MCF 10A (cell line): ENCODE measurements at places on chromosomes 2 and 18. TPM values are rescaled to one million over a fixed set of nuclear protein-coding genes. Genes with fewer than 3 reads are reported as not detected.

DNA sequence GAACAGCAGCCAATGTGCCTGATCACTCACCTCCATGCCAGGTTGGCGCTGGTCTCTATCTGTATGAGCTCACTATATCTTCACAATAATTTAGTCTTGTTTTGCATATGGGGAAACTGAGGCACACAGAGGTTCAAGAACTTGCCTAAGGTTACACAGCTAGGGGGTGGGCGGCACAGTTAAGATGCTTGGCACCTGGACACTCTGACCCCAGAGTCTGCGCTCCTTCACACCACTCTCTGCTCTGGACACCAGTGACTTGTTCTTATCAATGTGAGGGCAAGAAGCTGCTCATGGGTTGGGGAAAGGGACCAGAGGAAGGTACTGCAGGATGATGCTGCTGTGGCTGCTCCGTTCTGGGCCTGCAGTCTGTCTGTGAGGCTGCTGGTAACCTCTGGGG is 27.1 kb downstream of the FBLN7 start:
- no peak overlapping the region for H3K27ac ChIP-seq
- no peak overlapping the region for H3K4me3 ChIP-seq
- no peaks in the 10 kb centered on the region for H3K4me1 ChIP-seq
- DNase-seq = no peak
- no peaks in the 10 kb centered on the region for H3K27me3 ChIP-seq

DNA sequence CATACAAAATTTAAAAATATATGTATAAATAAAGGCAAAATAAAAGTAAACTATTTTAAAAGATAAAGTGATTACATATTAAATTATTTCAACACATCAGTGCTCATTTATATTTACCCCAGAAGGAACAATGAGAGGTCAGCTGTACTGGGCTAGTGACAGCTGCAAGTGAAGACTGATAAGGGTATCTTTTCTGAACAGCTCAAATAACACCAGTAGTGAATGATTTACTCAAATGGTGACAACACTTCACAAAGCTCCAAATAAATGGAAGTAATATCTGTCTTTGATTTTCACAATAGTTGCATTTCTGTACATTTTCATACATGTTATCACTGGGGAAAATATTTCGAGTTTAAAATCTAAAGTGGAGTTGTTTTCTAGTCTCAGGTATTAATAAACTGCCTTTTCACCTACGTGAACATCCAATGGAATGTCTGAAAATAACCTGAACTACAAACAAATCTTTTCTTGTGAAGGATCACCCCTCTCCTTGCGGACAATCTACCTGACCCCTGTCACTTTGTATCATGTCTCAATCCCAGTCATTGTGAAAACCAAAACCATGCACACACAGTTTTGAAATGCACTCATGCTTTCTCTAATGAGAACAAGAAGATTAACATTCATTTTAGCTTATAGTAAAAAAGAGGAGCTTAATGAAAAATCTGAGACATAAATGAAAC is 1928.8 kb upstream of the CELF4 start:
- no peak overlapping the region for H3K4me3 ChIP-seq
- no peaks in the 10 kb centered on the region for H3K27me3 ChIP-seq
- no peak overlapping the region for H3K27ac ChIP-seq
- DNase-seq = no peak

Gene PPP1R7
- total RNA-seq = 38.9 and 43.9 TPM in 2 replicates

DNA sequence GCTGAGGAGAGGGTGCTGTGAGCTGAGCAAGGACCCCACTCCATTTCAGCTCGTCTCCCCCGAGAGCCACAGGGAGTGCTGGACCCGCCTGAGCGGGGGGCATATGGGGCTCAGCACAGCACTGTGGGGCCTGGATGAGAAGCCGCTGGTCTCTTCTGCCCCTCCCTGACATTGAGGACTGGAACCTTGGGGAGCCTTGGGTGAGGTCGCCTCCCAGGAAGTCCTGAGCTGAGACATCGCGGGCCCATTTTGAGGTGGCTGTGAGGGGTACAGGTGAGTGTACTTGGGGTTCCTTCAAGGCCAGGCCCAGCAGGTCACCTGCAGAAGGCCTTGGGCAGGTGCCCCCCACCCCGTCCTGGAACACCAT is 3.1 kb upstream of the AQP12A start:
- no peak overlapping the region for H3K27ac ChIP-seq
- no peaks in the 10 kb centered on the region for H3K36me3 ChIP-seq
- peaks cover 14% of the 10 kb centered on the region for H3K27me3 ChIP-seq
- no peak overlapping the region for H3K4me3 ChIP-seq

Gene ZRANB3
- total RNA-seq = 16.3 and 17.3 TPM in 2 replicates

Gene MROH2A
- total RNA-seq = not detected in 2 replicates
